RWPE2 (cell line): ENCODE measurements at places on chromosomes 11 and 22.

- DNase-seq, result no peak
Measured at GRCh38 chr11:128503245-128503991, 83.9 kb downstream of the ETS1 start.

DNA sequence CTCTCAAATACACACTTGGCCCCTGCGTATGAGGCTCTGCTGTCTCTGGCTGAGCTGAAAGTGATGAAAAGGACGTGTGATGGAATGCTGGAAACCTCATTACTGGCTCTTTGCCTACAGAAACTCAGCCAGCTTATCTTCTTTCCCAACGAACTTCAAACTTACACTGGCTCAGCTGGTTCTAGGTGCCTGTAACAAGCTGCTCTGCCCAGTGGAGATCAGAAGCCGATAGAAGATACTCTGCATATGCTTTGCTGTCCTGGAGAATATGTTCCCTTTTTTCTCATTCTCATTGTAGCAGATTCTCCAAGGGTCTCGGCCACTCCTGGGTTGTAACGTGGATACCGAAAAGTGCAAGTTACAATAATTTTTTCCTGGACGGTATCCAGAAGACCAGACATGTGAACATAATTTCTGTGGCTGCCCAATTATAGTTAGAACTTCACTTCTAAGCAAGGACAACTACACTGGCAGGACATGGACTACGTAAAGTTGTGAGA, 405.3 kb upstream of the CCDC90B start:
- no peak for DNase-seq

GRCh38 chr11:74543991-74544390, 48.4 kb upstream of the POLD3 start:
- no peak for DNase-seq

- DNase-seq, result no peak
Measured at GRCh38 chr11:113387605-113388211, at the start of gene ANKK1. TSS of gene ANKK1 (plus strand) at chr11:113387779. CDS start at chr11:113387885, 106 bp downstream.

DNA sequence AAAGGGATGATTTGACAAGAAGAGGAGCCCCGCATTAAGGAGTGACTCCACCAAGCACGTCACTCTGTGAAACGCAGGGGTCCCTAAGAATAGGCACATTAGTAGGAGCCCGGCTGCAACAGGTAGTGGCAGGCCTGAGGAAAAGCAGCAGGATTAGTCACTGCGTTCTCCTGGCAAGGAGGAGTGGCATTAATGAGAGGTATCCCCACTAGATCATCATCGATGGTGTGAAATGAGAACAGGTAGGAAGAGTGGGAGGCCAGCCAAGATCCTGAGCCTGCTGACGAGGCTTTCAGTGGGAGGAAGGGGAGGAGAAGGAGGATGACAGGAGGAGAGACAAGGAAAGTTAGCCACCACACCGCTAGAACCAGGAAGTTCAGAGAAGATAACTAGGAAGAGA, 38.6 kb downstream of the NRXN2 start:
- DNase-seq, result peak; percentile 85

DNA sequence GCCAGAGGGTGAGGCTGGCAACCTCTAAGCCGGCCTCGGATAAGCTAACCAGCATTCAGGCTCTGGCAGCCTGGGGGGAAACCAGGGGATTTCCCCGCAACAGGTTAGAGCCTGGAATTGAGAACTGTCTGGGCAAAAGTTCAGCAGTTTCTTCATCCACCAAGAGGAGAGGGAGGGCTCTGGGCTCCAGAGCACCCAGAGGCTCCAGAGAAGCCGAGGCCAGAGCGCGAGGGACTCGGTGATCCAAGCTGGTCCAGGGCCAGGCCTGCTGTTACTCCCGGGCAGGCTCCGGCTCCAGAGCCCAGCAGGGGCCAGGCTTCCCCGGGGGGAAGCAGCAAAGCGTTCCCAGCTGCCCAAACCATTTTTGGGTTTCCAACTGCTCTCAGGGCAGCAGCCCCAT, 13.3 kb upstream of the SH3BP1 start:
- no peak for DNase-seq

DNA sequence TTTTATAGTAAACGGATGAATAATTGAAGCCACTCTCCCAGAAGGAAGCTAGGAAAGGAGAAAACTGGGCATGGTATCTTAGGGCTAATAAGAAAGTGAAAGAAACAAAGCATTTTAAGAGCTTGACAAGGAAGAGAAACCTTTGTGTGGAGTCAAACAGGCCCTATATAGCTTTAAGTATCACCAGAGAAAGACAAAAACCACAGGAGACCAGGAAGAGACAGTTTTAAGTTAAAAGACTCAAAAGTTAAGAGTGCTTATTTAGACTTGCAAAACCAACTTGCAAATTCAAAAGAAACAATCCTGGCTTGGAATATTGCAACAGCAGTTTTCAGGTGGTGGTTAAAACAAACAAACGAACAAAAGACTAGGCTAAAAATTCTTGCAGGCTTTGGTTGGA, 3.4 kb downstream of the PAK1 start:
- DNase-seq, result no peak

GRCh38 chr11:8164746-8165145, 4.1 kb downstream of the RIC3 start:
- no peak for DNase-seq

DNA sequence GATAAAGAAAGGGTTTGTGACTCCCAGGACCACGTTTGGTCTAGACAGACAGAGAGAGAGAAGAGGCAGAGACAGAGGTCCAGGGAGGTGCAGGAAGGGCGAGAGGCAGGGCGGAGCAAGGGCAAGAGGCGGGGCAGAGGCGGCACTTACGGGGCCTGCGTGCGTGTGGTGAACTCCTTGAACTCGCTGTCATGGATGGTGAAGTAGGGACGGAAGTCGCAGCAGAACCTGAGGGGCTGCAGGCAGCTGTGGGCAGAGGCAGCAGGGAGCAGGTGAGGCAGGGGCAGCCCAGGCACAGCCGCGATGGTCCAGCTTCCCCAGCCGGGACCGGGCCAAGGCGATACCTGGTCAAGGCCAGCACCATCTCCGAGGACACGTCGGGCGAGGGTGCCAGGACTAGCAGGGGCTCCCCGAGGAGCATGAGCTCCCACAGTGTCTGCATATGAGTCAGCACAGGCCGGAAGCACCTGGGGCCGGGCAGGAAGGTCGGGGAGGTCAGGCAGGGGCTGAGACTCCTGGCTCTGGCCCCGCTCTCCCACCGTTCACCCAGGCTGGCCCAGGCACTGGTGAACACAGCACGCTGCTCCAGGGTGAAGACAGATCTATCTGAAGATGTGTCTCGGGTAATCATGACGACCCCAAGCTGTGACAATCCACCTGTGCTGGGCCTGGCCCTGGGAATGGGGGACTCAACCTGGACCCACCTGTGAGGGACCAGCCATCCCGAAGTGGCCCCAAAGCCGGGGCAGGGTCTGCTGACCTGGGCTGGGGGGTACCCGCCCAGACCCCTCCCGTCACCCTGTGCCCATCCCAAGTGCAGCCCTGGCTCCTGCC, 7.2 kb upstream of the PLXNB2 start:
- DNase-seq, result peak; percentile 61

DNA sequence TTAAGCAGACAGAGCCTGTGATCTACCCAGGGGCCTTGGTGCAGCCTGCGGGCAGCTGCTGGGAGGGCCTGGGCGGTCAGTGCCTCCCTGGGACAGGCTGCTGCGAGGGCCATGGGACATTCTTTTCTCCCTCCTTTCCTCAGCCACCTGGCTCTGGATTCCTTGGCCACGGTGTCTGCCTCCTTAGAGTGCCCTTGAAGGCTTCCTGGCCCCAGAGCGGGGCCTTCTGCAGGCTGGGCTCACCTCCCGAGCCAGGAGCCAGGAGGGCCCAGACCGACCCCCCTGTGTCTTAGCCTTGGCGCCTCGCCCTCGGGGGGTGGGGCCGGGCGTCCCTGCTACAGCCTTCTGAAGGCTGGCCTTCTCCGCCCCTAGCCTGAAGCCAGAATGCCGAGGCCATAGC, 231.2 kb downstream of the TBC1D22A start:
- DNase-seq, result no peak

GRCh38 chr22:44172370-44173108, 8.2 kb upstream of the PARVG start:
- DNase-seq, result no peak

DNA sequence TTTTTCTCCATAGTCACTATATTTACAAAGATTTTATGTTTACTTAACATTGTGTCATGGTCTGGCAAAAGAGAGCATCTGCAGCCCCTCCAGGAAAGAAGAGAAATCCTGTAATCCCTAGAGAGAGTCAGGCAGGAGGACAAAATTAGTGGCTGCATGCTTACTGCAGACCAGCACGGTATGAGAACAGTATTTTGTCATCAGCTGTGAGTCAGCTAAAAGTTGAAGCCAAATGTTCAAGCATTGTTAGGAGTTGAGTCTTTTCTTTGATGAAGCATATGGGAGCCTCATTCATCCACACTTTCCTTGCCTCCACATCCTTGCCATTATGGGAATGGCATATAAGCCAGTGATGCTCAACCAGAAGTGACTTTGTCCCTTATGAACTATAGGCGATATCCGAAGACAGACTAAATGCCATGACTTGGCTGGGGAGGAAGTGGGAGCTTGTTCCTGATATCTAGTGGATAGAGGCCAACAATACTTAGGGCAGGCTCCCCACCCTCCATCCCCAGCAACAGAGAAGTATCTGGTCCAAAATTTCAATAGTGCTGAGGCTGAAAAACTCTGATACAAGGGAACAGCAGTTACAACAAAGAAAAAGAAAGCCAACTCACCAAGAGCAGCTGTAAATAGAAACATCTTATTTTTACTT, 112.0 kb upstream of the OR5AK2 start:
- DNase-seq, result no peak

DNA sequence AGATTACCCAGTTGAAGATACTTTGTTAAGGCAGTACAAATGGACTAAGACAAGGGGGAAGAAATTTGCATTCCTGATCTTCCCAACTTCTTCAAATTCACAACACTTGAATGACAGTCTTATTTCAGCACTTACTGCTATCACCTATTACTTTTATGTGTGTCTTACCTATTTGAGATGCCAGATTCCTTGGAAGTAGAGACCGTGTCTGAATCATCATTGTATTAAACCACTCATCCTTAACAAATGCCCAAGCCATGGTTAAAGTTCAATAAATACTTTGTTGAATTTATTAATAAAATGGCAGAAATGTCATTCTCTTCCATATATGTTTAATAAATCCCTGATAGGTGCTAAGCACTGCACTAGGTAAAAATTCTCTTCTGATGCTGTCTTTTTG, 18.3 kb downstream of the SC5D start:
- DNase-seq, result no peak

DNA sequence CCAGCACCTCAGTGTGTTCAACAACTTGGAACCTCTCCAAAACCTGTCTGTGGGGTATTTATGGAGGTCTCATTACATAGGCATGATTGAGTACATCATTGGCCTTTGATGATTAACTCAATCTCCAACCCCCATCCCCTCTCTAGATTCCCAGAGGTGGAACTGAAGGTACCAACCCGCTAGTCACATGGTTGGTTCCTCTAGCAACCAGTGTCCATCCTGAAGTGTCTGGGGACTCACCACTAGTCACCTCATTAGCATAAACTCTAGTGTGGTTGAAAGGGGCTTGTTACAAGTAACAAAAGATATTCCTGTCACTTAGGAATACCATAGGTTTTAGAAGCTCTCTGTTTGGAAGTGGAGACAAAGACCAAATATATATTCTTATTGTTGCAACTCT, 40.3 kb downstream of the SIK2 start:
- no peak for DNase-seq

DNA sequence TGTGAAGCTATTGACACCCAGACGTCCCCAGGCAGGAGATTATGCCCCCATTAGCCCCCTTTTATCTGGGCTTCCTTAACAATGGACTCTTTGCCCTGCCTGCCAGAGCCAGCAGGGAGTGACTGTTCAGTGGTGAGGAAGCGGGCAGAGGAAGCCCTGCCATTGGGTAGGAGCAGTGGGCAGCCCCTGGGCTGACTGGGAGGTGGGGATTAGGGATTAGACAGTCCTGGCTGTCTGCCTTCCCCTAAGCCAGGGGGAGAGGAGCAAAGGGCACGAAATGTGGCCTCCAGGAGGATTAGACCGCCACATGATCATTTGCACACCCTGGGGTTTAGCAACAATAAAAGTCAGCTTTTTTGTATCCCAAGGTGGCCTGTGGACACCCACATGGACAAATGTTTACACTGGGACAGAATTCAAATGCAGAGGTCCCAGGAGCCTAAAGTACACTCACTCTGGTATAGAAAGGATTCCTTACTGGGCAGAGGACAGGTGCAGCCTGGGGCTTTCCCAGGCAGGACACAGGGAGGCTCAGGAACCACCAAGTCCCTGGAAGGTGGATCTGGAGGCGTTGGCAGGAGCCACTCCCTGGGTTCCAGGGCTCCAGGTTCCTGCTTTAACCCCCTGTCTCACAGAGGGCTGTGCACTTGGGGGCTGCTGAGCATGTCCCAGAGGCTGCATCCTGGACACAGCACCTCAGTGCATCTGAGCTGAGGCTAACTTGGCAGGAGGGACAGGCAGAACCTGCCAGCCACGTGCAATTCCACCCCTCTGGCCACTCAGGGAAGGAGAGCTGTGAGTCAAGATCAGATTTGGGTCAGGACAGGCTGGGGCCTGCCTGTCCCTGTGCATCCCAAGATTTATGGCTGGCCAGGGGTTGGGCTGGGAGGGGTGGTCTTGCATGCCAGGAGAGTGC, 2.1 kb downstream of the PNPLA3 start:
- peak; percentile 77 for DNase-seq

- no peak for DNase-seq
Measured at GRCh38 chr22:19710769-19711106, 3.6 kb upstream of the SEPTIN5 start.

DNA sequence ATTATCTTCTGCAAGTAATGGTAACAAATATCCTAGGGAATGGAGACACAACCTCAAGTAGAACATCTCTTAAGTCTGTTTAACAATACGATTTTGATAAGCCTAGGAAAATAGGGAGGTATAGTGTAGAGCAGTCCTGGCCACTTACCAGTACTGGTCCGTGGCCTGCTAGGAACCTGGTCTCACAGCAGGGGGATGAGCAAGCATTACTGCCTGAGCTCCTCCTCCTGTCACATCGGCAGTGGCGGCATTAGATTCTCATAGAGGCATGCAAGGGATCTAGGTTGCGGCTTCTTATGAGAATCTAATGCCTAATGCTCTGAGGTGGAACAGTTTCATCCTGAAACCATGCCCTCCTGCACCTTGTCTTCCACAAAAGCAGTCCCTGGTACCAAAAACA, 4.4 kb downstream of the OR51V1 start:
- no peak for DNase-seq

DNA sequence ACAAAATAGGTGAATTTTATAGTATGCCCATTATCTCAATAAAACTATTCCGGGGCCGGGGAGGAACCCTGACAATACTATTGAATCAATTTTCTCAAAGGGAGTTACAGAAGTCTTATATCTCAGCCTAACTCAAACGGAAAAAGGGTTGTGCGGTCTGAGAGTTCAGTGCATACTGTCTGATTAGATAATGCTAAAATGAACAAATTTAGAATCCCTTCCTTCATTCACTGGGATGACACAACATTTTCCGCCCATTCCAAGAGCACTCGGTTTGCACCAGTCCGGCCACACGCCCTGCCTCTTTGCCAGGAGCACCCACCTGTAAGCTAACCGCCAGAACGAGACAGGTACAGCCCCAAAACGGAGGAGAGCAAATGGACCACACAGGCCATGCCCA, 50.0 kb upstream of the NFRKB start:
- no peak for DNase-seq

- peak; percentile 26 for DNase-seq
Measured at GRCh38 chr11:70578831-70579230, 180.5 kb downstream of the CTTN start.
